CD4-positive, alpha-beta T cell (primary cell): ENCODE measurements at places on chromosomes 7 and 10. TPM values are rescaled to one million over a fixed set of nuclear protein-coding genes. Genes with fewer than 3 reads are reported as not detected.

Gene MYPN
- not detected for total RNA-seq

Gene MACC1
- 0.14 TPM for total RNA-seq

Gene ANKRD1
- total RNA-seq, result not detected

Gene KLF14
- not detected for total RNA-seq

Gene TMEM229A
- not detected for total RNA-seq

Gene THSD7A
- not detected for total RNA-seq

Gene KCNMA1
- total RNA-seq, result not detected

Gene TAS2R41
- total RNA-seq, result 0.69 TPM

Gene GNAI1
- total RNA-seq, result 2.8 TPM

Gene LYZL2
- total RNA-seq, result not detected

Gene ASIC3
- total RNA-seq, result 15.2 TPM

Gene PON3
- not detected for total RNA-seq

Gene NXPH1
- not detected for total RNA-seq

Gene GRID2IP
- total RNA-seq, result 0.36 TPM

Gene PDK4
- total RNA-seq, result not detected
